ENCODE measurements at places on chromosomes 13 and 19. TPM values are rescaled to one million over a fixed set of nuclear protein-coding genes. Genes with fewer than 3 reads are reported as not detected.

GDF15 gene
- polyA plus RNA-seq: 0.41 TPM

ATP11A gene
- polyA plus RNA-seq: 27.0 TPM

KANK3 gene
- 15.8 TPM for polyA plus RNA-seq

C13orf42 gene
- 0.06 TPM for polyA plus RNA-seq

URAD gene
- polyA plus RNA-seq: not detected

SPTBN4 gene
- 0.19 TPM for polyA plus RNA-seq

P2RY11 gene
- polyA plus RNA-seq: 11.7 TPM

SRRM5 gene
- 0.52 TPM for polyA plus RNA-seq

RNF113B gene
- polyA plus RNA-seq: not detected

TMEM147 gene
- 48.9 TPM for polyA plus RNA-seq

WDR88 gene
- polyA plus RNA-seq: 0.63 TPM

KLK3 gene
- polyA plus RNA-seq: not detected

WASF3 gene
- 10.2 TPM for polyA plus RNA-seq

SYNGR4 gene
- polyA plus RNA-seq: not detected

DCLK1 gene
- polyA plus RNA-seq: 114 TPM

CEACAM16 gene
- polyA plus RNA-seq: 1.0 TPM

APC2 gene
- 1.1 TPM for polyA plus RNA-seq

CEACAM21 gene
- polyA plus RNA-seq: 2.0 TPM

SLAIN1 gene
- 5.4 TPM for polyA plus RNA-seq

RNU6-9 gene
- polyA plus RNA-seq: not detected

Data from hindlimb muscle (tissue), 1 donor.